ENCODE measurements at places on chromosomes 12 and 14.

- no peak for DNase-seq
Measured at GRCh38 chr12:49550693-49551252, 11.9 kb downstream of the KCNH3 start.

- no peak for DNase-seq
Measured at GRCh38 chr12:70648191-70648590, 11.0 kb upstream of the PTPRB start.

GRCh38 chr14:84975241-84975902, 554.6 kb upstream of the FLRT2 start:
- no peak for DNase-seq

DNA sequence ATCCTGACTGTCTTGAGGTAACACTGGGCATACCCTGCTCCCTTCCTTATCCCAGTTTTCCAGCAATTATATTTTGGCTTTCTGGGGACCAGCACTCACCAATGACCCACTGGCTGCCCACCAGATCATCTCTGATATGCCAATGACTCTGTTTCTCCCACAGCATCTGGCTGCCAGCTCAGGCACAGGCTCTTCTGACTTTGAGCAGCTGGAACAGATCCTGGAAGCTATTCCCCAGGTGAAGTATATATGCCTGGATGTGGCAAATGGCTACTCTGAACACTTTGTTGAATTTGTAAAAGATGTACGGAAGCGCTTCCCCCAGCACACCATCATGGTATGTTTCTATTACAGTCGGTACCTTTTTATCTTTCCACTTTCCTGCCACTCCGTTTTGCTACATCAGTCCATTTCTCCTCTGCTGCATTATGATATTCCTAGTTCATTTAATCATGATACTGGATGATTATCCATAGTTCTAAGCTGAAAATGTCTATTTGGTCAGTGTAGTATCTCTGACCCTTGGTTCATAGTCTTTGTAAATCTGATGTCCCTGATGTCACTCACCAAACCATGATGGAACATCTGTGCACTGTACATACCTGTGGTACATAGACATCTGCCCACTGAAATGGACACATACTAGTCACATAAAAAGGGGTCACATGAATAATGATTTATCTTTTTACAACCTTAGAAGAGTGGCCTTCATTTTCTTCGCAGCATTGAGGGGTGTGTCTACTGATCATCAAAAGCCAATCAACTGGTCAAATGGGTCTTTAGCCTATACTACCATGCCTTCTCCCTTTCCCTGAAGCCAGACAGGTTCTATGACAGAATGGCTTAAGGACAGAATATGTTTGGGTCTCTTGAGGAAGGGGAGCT, 3.3 kb downstream of the GMPR2 start:
- DNase-seq: no peak

GRCh38 chr12:124098101-124098757, 125.2 kb downstream of the ZNF664 start:
- DNase-seq: no peak

- no peak for DNase-seq
Measured at GRCh38 chr12:64107776-64108175, 114.3 kb downstream of the KICS2 start.

- no peak for DNase-seq
Measured at GRCh38 chr14:54537651-54538050, 27.9 kb downstream of the CGRRF1 start.

- DNase-seq: no peak
Measured at GRCh38 chr12:107684990-107685359, 624 bp upstream of the PWP1 start.

DNA sequence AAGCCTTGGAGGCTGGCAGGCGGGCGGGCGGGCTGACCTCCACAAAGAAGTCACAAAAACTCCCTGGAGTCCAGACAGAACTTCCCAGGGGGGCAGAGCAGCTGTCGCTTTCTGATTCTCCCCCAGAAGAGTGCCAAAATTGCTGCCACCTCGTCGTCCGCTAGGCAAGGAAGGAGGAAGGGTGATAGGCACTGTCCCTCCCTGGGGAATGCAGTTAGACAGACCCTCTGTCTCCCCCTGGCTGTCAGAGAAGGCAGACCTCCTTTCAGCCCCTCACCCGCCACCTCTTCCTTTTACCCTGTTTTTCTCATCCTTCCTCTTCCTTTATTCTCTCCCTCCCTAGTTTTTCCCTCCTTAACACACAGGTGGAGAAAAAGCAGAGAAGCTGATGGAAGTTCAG, 18.7 kb downstream of the GRIN2B start:
- no peak for DNase-seq

- no peak for DNase-seq
Measured at GRCh38 chr14:99887407-99887806, 94.2 kb downstream of the EML1 start.

- no peak for DNase-seq
Measured at GRCh38 chr14:89721956-89722355, 232.6 kb downstream of the EFCAB11 start.

- no peak for DNase-seq
Measured at GRCh38 chr14:37595809-37596621, 586 bp downstream of the TTC6 start.

DNA sequence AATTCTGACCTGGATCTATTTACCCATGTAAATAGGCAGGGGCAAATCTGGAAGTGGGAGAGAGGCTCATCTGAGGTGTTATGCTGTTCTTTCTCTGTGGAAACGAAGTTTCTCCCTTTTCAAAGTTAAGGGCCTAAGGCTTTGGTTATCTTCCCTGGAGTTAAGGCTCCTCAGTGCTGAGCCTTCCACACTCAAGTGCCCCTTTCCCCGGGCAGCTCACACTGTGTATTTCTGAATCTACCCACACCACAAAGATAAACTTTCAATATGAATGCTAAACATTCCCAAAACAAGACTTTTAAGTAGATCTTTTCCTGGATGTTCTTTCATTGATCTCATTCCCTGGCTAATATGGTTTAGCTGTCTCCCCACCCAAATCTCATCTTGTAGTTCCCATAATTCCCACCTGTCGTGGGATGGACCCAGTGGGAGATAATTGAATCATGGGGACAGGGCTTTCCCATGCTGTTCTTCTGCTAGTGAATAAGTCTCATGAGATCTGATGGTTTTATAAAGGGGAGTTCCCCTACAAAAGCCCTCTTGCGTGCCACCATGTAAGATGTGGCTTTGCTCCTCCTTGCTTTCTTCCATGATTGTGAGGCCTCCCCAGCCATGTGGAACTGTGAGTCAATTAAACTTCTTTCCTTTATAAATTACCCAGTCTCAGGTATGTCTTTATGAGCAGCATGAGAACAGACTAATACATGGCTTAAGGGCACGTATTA, 251.1 kb downstream of the NAV3 start:
- DNase-seq: no peak

GRCh38 chr12:131434208-131435125, 276.4 kb upstream of the SFSWAP start:
- DNase-seq: no peak

DNA sequence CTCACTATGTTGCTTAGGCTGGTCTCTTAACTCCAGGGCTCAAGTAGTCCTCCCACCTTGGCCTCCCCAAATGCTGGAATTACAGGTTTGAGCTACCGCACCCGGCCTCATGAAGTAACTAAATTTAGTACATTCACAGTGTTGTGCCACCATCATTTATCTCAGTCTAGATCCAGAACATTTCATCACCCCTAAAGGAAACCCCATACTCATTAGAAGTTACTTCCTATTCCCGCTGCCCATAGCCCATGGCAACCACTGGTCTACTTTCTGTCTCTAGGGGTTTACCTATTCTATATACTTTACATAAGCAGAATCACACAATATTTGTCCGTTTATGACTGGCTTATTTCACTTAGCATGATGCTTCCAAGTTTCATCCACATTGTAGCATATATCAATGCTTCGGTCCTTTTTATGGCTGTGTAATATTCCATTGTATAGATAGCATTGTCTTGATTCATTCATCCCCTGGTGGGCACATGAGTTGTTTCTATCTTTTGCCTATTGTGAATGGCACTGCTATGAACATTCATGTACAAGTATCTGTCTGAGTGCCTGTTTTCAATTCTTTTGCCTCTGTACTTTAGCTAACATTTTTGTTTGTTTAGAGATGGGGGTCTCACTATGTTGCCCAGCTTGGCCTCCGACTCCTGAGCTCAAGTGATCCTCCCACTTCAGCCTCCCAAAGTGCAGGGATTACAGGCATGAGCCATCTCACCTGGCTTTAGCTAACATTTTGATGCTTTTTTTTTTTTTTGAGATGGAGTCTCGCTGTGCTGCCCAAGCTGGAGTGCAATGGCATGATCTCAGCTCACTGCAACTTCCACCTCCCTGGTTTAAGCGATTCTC, 10.2 kb upstream of the SH2B3 start:
- DNase-seq: no peak

- no peak for DNase-seq
Measured at GRCh38 chr14:53041067-53041466, 90.2 kb upstream of the FERMT2 start.

GRCh38 chr14:57018065-57018464, 207.8 kb upstream of the OTX2 start:
- DNase-seq: no peak

GRCh38 chr14:50242566-50243310, 11.4 kb upstream of the SOS2 start:
- no peak for DNase-seq

DNA sequence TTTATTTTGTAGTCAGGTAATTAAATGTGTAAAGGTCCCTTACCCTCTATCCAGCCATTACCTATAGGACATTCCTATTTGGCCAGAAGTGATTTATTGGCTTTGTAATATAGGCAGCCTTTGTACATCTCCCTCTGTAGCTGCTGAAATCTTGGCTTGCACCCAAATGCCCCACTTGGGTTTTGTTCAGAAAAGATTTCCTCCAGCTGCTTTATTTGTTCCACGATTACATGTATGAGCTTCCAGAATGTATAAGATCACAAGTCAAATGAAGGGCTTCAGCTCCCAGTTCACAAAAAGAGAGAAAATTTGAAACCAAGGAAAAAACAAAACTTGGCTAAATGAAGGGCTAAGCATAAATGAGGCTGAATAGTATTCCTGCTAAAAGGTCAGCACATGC, 103.4 kb downstream of the EFCAB11 start:
- DNase-seq: no peak

- no peak for DNase-seq
Measured at GRCh38 chr14:68906439-68906838, 72.7 kb downstream of the ACTN1 start.

DNA sequence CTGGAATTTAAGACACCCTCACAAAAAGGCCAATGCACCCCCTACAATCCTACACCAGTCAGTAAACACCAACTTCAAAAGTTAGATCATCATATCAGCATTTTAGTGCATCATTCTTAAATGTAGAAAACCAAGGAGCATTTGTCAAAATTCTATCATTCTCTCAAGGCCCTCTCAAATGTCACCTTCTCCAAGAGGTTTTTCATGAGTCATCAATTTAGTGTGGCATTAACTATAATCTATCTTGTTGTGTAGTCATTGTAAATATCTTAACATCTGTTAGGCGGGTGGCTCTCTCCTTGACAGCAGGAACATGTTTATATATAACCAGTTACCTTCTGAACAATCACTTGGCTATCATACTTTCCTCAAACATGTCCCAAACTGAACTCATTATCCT, 62.1 kb upstream of the G2E3 start:
- DNase-seq: no peak

DNA sequence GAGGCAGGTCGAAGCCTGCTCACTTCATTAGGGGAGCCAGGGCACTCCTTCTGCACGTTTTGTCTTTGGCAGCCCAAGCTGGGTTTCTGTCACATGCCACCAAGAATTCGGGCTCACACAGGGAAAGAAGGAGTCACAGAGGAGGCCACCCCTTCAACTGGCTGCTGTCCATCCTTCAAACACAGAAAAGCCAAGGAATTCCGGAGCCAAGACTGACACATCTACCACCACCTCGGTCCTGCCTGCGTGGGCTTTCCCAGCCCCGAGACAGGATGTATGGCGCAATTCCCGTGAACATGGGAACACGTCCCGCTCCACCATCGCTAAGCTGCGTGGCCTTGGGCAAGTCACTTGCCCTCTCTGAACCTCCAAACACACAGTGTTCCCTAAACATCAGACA, 70.4 kb downstream of the NCOR2 start:
- no peak for DNase-seq

GRCh38 chr12:106425061-106425702, 67.6 kb downstream of the POLR3B start:
- no peak for DNase-seq

- no peak for DNase-seq
Measured at GRCh38 chr14:85423889-85424288, 106.1 kb upstream of the FLRT2 start.

DNA sequence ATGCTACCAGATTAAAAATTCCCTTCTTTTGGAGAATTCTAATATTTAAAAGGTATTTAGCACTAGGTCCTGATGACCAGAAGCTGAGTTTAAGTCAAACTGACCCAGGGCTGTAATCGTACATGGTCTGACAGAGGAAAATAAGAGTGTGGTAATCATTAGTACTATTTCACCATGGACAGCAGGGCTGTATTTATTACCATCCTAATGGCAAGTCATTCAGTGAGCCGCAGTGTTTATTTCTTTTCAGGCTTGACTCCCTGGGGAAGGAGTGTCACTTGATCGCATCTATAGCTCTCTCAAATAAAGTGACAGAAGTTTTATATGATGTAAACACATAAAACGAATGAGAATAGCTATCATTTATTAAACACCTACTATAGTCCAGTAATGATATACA, 261.8 kb downstream of the BTG1 start:
- no peak for DNase-seq

- DNase-seq: no peak
Measured at GRCh38 chr14:79293482-79294177, 917.7 kb downstream of the DIO2 start.

DNA sequence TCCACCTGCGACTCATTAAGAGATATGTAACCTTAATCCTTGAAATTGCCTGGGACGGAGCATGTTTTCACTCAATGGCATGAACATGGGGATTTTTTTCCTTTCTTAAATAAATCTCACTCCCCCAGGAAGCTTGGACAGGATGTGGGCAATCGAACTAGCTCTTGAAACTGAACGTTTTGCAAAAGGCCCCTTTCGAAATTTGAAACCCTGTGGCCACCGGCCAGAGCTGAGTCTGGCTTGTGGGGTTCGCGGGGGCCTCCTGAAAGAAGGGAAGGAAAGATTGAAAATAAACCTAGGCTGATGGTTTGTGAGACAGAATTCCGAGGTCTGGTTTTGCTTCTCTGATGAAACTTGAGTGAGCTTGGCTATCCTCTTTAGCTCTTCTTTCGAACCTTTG, 101.4 kb upstream of the RTL1 start:
- no peak for DNase-seq

GRCh38 chr12:69834147-69834546, 9.1 kb downstream of the MYRFL start:
- DNase-seq: no peak

GRCh38 chr14:31268216-31268615, 60.6 kb upstream of the HECTD1 start:
- DNase-seq: no peak

DNA sequence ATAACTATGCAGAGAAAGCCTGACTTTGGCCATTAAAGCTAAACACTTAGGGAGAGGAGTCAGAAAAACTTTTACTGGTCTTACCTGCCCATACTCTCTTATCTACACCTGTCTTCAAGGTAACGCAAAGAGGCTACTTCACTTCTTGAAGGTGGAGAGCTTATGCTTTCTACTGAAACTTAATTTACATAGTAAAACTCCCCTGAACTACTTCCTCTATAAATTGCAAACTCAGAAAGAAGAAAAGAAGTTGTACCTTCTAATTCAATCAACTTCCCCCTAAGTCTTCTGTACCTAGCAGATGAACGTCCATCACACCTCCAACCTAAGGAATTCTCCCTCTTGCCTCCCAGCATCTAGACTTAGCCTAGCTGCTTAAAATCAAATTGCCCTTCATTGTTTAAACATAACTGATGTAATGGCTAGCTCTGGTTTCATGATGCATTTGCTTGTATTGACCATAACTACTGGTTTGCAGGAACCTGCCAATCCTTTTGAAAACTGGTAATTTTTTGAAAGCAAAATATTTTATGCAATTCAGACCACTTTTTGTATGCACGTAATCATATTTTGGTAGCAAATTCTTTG, 87.7 kb downstream of the STON2 start:
- no peak for DNase-seq

All from activated CD8-positive, alpha-beta memory T cell treated with anti-CD3 and anti-CD28 coated beads for 1 hour (primary cell).